ENCODE measurements at places on chromosomes 12 and 14.

GRCh38 chr12:132132609-132133430 is 11.3 kb downstream of the DDX51 start:
- DNase-seq, result no peak

GRCh38 chr14:74429991-74430390 is 4.0 kb upstream of the SYNDIG1L start:
- DNase-seq, result no peak

GRCh38 chr12:76755829-76756379 is 8.0 kb upstream of the ZDHHC17 start:
- DNase-seq, result no peak

DNA sequence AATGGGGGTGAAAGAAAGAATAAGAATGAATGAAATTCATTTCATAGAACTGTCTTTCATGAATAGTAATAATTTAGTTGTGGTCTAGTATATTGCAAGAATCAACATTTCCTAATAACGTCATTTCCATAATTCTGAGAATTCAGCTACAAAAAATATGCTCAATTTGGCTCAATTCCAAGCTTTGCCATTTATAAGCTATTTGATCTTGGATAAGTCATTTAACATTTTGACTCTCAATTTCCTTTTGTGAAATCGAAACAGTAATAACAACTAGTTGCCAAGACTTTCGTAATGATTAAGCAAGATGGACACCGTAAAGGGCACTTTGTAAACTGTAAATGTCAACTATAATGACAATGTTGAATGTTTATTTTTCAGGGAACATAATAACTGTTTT is 18.1 kb downstream of the NOS1 start:
- DNase-seq, result no peak

DNA sequence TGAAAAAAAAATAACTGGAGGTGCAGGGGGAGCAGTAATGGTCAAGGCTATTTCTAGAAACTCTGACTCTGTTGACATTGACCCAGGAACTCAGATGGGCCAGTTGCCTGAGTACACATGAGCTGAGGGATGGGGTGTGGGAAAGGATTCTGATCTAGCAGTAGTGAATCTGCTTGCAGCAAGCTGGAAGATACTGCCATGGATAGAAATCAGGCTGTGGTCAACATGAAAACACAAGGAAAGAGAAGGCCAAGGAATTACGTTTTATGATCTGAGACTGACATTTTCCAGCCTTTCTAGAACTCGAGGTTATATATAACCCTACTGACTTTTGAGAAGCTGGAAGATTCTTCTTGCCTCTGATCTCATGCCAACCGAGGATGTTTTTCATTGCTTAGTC is 90.0 kb downstream of the ANO6 start:
- no peak for DNase-seq

GRCh38 chr14:79557309-79557708 is 654.0 kb downstream of the DIO2 start:
- no peak for DNase-seq

- no peak for DNase-seq
Observed at GRCh38 chr14:91980157-91980556, 32.7 kb upstream of the FBLN5 start.

All from progenitor cell of endocrine pancreas (in vitro differentiated cells).